Activated T-cell treated with anti-CD3 and anti-CD28 coated beads for 48 hours (primary cell): ENCODE measurements at places on chromosomes 7 and 10.

DNA sequence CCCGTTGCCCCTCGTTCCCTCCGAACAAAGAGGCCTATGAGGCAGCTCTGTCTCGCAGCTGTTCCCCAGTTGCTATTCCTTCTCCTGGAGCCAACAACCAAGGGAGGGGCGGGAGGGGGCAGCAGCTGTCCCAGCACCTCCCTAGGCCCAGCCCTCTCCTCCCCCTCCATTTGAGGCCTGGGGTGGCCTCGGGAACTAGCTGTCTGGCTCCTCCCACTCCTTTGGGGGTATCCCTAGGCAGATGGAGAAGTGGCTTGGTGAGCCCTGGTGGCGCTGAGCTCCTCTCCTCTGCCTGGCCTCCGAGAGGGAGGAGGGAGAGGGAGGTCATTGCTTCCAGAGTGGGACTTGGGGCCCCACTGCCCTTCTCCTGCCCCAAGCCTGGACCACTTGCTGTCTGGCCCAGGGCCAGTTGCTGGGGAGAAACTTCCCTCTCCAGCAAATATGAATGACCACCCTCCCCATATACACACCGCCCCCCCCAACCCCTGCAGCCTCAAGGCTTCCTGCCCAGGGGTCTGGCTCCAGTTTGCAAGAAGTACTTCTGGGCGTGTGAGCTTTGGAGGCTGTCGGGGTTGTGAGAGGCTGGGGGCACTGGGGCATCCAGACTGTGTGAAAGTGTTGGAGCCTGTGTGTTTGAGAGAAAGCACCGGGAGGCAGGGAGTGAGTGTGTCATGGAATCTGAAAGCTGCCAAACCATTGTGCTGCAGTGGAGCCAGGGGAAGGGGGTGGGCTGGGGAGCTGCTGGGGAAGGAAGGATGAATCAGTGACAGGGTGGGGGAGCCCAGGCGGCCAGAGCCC lies 3.1 kb downstream of the FLNC start:
- no peak for DNase-seq

DNA sequence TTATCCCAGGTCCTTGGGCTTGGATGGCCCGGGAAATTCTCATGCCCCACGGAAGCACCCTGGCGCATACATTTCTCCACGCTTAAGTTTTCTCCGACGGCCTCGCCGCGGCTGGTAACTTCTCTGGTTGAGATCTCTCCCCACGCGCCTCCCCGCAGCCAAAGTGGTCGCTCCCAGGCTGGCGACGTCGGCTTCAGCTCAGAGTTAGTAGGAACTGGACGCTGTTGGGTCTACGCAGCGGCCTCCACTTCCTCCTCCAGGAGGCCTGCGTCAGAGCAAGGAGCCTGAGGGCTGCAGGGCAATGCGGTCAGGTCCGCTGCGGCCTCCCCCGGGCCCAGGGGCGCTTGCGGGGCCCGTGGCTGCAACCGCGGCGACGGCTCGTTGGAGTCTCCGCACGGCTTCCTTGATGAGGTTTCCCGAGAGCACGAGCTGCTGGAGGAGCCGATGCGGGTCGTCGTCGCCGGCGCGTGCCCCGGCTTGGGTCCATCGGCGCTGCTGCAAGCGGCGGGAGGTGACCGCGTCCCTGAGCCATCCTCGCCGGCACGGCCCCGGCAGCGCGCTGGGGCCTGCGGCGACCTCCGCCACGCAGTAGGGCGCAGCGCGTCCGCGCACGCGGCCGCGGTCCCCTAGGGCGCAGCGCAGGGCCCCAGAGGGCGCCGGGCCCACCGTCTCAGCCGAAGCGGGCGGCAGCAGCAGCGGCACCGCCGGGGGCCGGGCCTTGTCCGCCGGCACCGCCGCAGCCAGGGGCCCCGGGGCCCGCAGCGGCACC lies 744 bp downstream of the FRAT2 start:
- DNase-seq, result peak; percentile 31

DNA sequence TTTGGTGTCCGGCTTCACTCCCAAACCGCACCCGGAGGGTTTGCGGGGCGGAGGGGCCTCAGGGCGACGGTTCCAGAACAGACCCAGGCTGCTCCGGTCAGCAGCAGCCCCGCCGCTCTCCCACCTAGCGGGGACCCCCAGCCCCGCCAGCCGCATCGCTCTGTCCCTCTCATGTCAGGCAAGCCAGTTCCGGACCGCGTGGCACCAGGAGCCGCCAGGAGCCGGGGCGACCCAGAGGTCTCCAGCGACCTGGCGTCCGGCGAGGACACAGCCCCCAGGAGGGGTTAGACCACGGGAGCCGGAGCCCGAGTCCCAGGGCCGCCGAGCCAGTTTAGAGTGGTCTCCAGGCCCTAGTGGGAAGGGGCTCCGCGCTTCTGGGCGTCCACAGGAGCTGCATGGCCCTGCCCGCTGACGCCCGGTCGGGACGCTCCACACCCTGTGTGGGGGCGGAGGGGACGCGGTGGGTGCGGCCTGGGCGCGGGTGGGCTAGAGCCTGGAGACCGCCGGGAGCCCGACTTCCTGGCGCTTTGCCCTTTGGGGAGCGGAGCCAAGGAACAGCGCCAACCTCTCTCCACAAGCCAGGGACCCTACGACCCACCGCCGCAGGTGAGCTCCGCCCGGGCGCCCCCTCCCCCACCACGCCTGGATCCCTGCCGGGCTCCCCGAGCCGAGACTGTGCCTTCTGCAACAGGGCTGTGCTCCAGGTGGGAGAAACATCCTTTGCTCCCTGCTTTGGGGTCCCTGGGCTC lies 43.4 kb downstream of the ZNF117 start:
- DNase-seq, result no peak

GRCh38 chr7:84595026-84595425 lies 400.4 kb upstream of the SEMA3A start:
- DNase-seq, result no peak

DNA sequence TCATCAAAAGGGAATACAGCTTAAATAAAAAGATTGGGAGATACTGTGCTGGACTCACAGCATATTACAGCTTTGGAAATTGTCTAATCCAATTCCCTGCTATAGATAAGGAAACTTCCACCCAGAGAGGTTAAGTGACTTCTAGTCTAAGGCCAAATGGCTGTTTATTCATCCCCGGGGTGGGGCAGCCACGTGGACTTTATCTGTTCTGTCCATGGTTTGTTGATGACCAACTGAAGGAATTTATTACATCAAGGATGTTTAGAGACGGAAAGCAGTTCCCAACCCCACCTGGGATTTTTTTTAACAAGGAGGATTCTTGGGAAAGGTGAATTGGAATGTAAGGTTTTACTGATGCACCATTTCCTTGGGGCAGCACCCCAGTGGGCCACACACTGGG lies 88.6 kb downstream of the ATXN7L1 start:
- DNase-seq, result no peak

DNA sequence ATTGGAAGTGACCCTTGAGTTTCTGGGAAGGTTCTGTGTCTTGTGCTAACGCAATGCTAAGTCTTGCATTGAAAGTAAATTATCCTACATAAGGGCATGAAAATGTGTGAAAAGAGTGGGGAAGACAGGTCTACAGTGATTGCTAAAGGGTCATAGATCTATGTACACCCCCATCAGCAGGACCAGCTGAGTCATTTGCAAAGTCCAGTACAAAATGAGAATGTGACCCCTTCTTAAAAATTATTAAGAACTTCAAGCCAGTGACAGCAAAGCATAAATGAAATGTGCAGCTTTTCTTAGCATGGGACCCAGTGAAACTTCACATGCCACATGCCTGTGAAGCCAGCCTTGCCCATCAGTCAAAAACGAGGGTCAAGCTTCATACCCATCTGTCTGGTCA lies 640.7 kb upstream of the MKI67 start:
- DNase-seq, result no peak

DNA sequence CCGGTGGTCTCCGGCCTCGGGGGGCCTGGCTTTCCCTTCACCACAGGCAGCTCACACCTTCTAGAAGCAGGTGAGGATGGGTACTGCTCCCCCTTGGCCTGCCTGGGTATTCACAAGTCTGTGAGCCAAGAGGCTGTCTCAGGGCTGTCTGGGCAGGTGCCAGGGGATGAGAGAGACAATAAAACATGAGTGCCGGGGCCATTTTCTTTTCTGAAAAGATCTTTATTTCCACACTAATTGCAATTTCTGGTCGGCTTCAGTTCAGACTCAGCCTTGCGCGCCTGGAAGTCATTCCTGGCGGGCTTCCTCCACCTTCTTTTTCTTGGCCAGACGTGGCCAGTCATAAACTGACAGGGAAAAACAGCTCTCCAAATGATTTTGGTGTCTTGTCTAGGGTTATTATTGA lies 171.2 kb downstream of the ARHGAP12 start:
- DNase-seq, result no peak

DNA sequence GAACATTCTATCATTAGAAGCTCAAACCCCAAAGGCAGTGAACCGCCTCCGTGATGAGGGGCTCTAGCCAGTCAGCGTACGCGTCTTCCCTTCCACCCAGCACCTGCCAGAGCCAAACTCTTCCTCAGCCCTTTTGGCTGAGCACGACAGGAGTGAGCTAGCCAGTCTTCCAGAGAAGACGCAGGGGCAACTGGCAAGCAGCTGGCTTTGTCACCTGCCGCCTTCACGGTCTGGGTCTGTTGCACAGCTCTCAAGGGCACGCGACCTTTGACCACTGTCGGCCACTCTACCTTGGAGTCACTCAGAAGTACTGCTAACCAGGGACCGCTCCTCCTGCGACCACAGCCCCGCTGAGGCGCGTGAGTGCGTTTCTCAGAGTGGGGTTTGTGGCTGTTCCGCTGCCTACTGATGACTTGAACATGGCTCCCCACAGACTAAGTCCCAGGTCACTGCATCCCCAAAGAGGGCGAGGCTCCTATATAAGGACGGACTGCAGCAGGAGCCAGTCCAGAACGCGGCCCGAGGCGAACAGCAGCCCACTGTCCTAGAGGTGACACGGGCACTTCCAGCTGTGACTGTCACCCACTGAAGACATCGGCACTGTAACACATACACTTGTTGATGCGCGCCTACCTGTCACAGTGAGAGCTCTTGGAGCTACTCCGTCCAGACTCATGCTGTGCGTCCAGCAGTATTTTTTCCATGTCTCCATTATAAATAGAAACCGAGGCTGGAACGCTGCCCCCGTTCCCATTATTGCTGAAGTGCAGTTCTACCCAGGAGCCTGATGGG lies 8.4 kb downstream of the BNIP3 start:
- DNase-seq, result no peak

GRCh38 chr10:90658791-90659190 lies 199.0 kb downstream of the HTR7 start:
- no peak for DNase-seq

- DNase-seq, result no peak
Measured at GRCh38 chr7:107291434-107291833, 122.6 kb downstream of the HBP1 start.

DNA sequence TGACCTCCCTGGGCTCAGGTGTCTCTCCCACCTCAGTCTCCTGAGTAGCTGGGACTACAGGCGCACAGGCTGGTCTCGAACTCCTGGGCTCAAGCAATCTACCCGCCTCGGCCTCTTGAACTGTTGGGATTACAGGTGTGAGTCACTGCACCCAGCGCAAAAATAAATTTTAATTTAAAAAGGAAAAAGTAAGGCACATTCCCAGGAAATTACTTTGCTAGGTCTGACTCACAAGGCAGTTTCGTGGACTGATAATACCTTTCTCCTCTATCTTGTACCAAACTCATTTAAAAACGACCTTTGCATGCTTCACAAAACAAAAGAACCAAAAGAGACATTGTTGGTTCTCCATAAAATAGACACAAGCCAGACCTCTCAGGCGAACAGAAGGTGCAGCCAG lies 29.7 kb downstream of the PARP12 start:
- DNase-seq, result no peak

GRCh38 chr10:29783201-29783947 lies 148.6 kb upstream of the SVIL start:
- no peak for DNase-seq

DNA sequence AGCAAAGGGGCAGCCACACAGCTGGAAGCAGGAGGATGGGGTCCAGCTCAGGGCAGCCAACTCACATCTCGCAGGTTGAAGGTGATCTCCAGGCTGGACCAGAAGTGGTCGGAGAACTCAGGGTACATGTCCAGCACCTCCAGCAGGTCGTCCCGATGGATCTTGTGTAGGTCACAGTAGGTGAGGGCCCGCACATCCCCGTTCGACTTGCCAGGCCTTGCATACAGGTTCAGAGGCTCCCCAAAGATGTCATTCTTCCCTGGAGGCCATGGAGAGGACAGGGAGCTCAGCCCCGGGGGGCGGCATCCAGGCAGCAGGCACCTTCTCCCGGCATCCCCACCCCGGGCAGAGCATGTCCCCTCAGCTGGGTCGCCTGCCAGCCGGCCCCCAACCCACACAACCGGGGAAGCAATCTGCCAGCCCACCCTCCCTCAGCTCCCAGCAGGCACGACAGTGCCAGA lies 29.3 kb downstream of the KCNH2 start:
- no peak for DNase-seq

- no peak for DNase-seq
Measured at GRCh38 chr7:122520971-122521555, 177.9 kb downstream of the RNF133 start.

GRCh38 chr10:104122225-104123107 lies 495 bp downstream of the SFR1 start:
- no peak for DNase-seq

DNA sequence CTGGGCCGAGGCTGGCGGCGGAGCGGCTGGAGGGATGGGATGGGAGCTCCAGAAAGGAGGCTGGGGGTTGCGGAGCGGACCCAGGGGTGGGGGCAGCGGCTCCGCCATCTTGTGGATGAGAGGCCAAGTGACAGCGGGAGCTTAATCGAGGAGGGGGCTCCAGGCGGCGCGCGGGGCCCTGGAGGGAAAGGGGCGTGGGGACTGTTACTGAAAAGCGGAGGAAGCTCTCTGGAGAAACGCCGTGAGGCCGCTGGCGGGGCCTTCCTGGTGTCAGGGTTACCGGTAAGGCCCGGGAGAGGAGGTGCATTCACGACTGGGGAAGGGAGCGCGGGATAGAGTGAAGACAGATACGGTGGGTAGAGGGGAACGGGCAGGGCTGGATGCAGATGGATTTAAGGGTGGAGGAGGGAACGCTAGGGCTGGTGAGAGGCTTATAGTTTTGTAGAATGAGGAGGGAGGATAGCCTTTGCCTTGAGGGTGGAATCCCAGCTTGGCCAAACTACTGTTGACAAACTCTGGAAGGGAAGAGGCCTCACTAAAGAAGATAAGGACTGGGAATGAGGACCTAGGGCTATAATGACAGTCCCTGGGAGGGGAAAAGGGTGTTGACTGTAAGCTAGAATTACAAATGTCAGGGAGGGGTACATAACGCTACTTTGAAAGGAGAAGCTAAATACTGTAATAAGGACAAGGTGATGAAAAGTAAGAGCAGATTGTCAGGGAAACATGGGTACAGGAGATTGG lies 535 bp downstream of the BTRC start:
- peak; percentile 36 for DNase-seq
